ENCODE measurements at places on chromosomes 12 and 14.

GRCh38 chr14:102523200-102523568, 13.6 kb upstream of the ANKRD9 start:
- no peak for DNase-seq

GRCh38 chr14:68423686-68424085, 369.2 kb downstream of the ZFP36L1 start:
- no peak for DNase-seq

GRCh38 chr14:97724265-97724731, 927.1 kb downstream of the VRK1 start:
- no peak for DNase-seq

DNA sequence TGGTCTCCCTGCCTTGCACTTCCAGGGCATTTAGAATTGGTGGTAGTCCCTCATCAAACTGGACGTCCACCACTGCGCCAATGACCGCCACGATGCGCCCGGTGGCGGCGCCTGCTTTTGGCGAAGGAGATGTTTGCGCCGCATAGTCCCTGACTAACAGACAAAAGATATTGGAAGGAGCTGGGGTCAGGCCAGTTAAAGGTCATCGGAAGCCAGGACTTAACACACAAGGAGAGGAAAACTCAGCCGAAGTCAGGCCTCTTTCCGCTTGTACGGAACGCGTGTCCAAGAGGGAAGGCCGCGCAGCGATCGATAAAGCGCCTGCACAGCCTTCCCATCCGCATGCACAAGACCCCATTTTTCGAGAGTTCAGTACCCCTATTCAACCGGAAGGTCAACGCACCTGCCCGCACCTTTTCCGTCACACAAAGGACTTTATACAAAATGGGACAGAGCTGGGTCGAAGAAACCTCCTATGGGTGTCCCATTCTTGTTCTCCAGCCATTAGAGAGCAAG, 525 bp downstream of the ATP5F1B start:
- DNase-seq: no peak

DNA sequence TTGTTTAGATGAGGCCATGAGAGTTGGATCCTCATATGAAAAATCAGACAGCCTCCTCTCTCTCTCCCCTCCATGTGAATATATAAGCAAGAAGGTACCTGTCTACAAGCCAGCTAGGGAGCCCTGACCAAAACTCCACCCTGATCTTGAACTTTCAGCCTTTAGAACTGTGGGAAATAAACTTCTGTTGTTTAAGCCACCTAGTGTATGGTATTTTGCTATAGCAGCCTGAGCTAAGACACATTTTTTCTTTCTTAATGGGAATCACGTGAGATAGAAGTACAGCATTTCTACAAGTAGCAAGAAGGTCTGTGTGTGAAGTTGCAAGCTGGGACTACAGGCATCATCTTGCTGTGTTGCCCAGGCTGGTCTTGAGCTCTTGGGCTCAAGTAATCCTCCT, 16.3 kb upstream of the ABHD12B start:
- DNase-seq: no peak

DNA sequence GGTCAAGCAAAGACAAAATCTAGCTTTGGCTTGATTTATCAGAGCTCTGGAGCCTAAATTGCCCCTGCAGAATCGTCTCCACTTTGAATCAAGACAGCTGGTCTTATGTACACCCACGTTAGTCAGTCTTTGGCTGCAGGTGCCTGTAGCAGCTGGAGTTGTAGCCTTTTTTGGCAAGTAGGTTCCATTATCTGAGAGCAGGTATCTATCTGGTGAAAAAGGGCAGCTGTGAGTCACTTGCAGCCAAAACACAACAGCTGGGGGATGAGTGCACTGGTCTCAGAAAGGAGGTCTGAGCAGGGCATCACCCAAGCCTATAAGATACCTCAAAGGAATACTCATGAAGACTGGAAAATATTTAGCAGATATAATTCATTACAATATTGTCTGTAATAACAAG, 43.6 kb upstream of the KCNH5 start:
- no peak for DNase-seq

- no peak for DNase-seq
Observed at GRCh38 chr12:45166056-45166455, 49.8 kb upstream of the ANO6 start.

GRCh38 chr12:25263594-25263993, 12.9 kb upstream of the KRAS start:
- DNase-seq: no peak

DNA sequence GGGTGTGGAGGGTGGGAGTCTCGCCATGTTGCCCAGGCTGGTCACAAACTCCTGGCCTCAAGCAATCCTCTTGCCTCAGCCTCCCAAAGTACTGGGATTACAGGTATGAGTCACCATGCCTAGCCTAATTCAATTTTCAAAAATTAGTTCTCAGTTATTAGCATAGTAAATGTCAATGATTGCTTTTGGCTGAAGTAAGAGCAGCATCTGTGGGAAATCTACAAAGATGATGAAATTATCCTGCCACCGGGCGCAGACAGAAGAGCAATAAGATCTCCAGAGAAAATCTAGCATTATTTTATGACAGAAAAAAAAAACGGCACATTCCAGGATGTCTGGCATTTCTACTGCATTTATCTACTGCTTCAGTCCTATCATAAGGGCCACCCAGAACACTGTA, 97.9 kb upstream of the DAAM1 start:
- no peak for DNase-seq

- no peak for DNase-seq
Observed at GRCh38 chr14:54138354-54139038, 181.9 kb upstream of the BMP4 start.

DNA sequence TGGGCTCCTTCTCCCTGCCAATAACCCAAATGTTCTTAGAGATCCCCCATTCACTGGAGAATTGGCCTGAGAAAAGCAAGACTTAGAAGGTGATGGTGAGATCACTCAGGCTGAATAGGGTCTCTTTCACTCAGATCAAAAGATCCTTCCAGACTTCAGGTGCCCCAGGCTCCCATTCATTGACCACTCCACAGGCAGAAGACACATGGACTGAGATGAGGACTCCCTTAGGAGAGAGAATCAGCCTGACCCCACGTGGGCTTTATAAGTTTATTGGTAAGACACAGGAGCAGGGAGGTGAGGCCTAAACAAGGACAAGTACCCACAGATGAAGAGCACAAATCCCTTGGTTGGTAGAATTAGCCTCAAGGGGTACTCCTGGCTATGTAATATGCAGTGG, 6.1 kb upstream of the KRT72 start:
- DNase-seq: no peak

DNA sequence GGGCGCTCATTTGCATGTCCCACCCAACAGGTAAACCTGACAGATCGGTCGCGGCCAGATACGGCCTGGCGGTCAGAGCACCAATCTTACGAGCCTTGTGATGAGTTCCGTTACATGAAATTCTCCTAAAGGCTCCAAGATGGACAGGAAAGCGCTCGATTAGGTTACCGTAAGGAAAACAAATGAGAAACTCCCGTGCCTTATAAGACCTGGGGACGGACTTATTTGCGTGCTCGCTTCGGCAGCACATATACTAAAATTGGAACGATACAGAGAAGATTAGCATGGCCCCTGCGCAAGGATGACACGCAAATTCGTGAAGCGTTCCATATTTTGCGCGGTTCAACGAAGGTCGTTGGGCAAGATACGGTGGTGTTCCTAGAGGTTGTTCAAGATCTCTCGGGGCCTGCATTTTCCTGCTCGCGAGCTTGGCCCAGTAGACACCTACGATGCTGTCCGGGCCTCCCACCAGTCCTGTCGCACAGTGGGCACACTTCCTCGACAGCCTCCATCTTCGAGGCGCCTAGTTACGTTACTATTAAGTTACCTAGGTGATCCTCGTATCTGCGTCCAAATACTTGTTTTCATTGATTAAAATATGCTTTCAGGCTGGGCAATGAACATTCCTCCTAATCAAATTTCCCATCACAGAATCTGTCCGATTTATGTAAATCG, at the start of gene RNU6-7:
TSS of gene RNU6-7 (plus strand) at position 230 of the 675 bp plus-strand sequence.
- peak; percentile 69 for DNase-seq

- DNase-seq: no peak
Observed at GRCh38 chr12:82818271-82819035, 131.7 kb downstream of the TMTC2 start.

GRCh38 chr14:64612021-64612380, 62.2 kb downstream of the PPP1R36 start:
- no peak for DNase-seq

- no peak for DNase-seq
Observed at GRCh38 chr14:93911975-93912615, 15.0 kb upstream of the FAM181A start.

GRCh38 chr12:18897823-18898222, 159.9 kb downstream of the CAPZA3 start:
- no peak for DNase-seq

- no peak for DNase-seq
Observed at GRCh38 chr12:49133014-49133413, 1.8 kb upstream of the TUBA1B start.

- DNase-seq: peak; percentile 40
Observed at GRCh38 chr12:15364221-15365160, 42.2 kb downstream of the PTPRO start.

DNA sequence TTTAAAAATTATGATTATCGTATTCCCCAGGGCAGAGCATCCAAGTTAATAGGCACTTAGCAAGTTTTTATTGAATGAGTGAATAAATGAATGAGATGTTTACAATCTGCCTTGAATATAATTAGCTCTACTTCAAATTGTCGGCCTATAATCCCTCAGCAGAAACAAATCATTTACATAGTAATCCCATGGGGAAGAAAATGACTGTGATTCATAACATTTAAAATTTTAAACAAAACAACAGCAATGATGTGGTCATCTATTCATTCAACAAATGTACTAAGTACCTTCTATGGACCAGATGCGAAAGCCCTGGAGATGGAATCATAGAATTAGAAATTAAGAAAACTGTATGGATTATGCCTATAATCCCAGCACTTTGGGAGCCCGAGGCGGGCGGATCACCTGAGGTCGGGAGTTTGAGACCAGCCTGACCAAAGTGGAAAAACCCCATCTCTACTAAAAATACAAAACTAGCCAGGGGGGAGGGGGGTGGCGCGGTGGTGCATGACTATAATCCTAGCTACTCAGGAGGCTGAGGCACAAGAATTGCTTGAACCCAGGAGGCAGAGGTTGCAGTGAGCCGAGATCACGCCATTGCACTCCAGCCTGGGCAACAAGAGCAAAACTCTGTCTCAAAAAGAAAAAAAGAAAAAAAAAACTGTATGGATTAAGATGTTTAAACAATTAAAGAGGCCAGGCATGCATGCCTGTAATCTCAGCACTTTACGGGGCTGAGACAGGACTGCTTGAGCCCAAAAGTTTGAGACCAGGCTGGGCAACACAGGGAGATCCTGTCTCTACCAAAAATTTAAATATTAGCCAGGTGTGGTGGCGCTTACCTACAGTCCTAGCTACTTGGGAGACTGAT, 17.7 kb upstream of the MDM2 start:
- no peak for DNase-seq

DNA sequence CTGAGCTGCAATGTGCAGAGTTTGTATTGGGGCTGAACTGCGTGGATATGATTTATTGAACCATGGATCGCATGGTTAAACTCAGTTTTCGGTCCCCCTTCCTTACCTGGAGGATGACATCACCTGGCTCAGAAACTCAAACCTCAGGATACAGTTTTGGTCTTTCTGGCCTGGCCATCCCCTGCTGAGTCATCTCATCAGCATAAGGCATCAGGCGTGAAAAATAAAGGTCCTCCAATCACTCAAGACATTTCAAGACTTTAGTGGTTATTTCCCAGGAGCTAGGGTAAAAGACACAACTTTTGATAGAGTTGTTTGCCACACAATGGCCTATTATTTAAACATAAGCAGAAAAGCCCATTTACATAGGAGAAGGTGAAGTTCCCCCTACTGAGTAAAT, 631.1 kb upstream of the TMEM132C start:
- no peak for DNase-seq

DNA sequence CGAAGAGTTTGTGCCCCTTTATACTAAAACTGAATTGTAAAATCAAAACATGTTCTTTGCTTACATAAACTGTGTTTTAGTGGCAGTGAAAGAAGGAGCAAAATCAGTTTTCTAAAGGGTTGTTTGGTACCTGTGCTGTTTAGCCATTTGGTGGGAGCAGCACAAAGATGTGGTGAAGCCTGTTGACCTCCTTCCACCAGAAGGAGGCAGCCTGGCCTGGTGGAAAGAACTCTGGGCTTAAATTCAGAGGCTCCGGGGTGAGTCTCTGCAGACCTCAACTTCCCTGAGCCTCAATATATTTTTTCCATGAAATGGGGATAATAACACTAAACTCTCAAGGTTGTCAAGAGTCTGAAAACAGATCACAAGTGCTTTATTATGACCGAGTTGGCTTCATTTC, 502.5 kb downstream of the VRK1 start:
- no peak for DNase-seq

- DNase-seq: no peak
Observed at GRCh38 chr14:45041641-45042040, 42.3 kb upstream of the PRPF39 start.

GRCh38 chr14:65631040-65631439, 218.5 kb downstream of the FUT8 start:
- no peak for DNase-seq

GRCh38 chr14:97655169-97655948, 858.2 kb downstream of the VRK1 start:
- no peak for DNase-seq

- DNase-seq: no peak
Observed at GRCh38 chr12:56840922-56841321, 77.8 kb downstream of the HSD17B6 start.

- no peak for DNase-seq
Observed at GRCh38 chr12:16984484-16984883, 378.5 kb upstream of the LMO3 start.

GRCh38 chr14:33812181-33812580, 138.7 kb downstream of the EGLN3 start:
- DNase-seq: no peak

DNA sequence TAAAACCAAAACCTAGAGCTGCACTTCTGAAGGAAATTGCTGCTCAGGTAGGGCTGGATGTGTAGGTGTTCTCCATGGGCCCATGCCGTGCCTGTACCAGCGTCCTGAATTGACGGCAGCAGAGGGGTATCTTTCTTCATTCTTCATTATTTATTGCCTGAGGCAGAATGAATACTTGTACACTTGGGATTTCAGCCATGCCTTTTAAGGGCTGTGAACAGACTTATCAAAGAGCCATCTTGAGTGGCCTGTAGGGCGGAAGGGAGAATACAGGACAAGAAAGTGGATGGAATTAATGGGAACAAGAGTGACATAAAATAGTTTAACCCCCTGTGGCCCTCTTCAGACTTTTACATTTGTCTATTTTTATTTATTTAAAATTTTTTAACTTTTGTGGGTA, 61.4 kb downstream of the RASSF3 start:
- DNase-seq: no peak

- DNase-seq: no peak
Observed at GRCh38 chr12:92156139-92156538, 10.5 kb upstream of the BTG1 start.

DNA sequence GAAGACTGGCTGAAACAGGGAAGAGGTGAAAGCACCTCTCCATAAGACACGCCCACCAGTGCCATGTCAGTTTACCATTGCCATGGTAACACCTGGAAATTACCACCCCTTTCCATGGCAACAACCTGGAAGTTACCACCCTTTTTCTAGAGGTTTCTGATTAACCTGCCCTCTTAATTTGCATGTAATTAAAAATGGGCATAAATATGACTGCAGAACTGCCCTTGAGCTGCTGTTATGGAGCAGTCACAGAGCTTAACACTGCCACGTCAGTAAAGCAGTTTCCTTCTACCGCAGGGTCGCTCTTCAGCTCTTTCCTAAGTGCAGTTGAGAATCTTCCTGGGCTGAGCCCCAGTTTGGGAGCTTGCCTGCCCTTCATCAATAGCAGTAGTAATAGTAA, 55.2 kb downstream of the RASSF3 start:
- no peak for DNase-seq
